ENCODE measurements at places on chromosomes 5 and 9.

GRCh38 chr9:20084125-20084524, 295.3 kb upstream of the SLC24A2 start:
- no peak for DNase-seq

GRCh38 chr9:99602854-99603253, 218.8 kb upstream of the NR4A3 start:
- DNase-seq: no peak

GRCh38 chr5:27491047-27491446, 452.7 kb upstream of the CDH9 start:
- DNase-seq: no peak

- no peak for DNase-seq
These were observed 131.4 kb downstream of the TMEM174 start for GRCh38 chr5:73304381-73304780.

GRCh38 chr9:4967523-4967922, 17.5 kb upstream of the JAK2 start:
- no peak for DNase-seq

- no peak for DNase-seq
These were observed 109.5 kb downstream of the SMIM23 start for GRCh38 chr5:171895081-171895480.

DNA sequence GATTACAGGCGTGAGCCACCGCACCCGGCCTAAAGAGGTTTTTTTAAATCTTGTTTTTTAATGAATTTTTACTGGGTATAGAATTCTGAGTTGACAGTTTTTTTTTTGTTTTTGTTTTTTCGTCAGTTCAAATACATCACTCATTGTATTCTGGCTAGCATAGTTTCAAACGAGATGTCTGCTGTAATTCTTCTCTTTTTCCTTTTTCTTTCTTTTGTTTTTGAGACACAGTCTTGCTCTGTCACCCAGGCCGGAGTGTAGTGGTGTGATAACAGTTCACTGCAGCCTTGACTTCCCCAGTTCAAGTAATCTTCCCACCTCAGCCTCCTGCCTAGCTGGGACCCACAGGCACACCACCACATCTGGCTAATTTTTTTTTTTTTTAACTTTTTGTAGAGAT, 2.2 kb upstream of the PRRT1B start:
- DNase-seq: no peak

DNA sequence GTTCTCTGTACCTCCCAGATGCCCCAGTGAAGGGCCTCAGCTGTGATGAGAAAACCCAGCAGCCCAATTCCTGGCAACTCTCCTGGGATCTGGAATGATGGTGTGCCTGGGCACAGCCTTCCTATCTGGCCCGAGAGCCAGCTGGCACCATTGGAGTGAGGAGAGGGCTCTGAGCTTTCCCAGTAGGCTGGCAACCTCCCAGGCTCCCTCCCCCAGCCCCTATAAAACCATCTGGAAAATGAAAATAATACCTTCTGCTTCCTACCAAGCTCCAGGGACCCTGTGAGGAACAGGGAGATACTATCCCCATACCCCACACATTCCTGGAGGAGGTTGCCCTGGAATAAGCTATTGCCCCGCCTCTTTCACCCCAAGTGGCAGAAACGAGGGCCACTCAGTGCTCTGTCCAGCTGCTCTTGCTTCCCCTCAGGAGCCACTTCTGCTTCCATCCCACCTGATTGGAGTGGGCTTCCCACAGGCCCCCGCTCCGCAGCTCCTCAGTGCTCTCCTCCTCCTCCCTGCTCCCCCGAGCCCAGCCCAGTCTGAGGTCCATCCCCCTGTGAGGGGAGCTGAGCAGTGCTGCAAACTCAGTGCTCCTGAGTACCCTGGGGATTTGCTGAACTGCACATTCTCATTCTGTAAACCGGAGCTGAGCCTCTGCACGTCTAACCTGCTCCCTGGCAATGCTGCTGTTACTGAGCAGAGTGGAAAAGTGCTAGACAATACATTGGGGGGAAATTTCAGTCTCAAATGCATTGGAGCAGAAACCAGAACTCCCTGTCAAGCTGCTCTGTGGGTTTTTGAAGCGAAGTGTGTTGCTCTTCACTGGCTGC, 74.7 kb downstream of the THBS4 start:
- DNase-seq: no peak

GRCh38 chr5:61620699-61621182, 288.7 kb downstream of the ZSWIM6 start:
- no peak for DNase-seq

- DNase-seq: no peak
These were observed 217.5 kb downstream of the GABBR2 start for GRCh38 chr9:98491231-98491651.

DNA sequence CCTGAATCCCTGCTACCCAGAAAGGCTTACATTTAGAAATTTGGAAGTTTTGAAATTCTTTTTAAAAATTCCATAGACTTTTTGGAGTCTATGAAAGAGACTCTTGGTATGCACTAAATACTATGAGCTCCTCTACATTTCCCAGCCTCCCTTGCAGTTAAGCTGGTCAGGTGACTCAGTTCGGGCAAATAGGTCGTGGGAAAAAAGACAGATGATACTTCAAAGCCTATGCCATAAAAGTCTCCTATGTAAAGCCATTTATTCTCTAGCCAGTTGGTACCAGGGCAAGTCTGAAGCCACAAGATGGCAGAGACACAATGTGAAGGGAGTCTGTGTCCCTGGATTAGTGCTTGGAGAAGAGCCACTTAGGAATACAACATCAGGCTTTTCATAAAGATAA, 101.8 kb downstream of the BOD1 start:
- no peak for DNase-seq

GRCh38 chr5:181181650-181182565, 23.1 kb downstream of the TRIM7 start:
- DNase-seq: peak; percentile 84

GRCh38 chr5:81986126-81986525, 14.3 kb downstream of the ATG10 start:
- no peak for DNase-seq

DNA sequence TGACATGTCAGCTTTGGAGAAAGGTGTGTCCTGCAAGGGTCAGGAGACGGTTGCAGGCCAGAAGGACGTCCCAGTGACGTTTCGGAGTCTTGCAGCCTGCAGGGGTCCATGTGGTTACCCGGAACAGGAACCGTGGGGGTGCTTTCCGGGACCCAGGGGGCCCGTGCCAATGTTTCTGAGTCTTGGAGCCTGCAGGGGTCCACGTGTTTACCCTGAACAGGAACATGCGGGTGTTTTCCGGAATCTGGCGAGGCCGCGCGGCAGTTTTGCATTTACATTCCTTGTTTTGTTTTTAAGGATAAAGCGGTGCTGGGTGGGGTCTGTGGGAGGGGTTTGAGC, 30.6 kb downstream of the NKD2 start:
- DNase-seq: no peak

DNA sequence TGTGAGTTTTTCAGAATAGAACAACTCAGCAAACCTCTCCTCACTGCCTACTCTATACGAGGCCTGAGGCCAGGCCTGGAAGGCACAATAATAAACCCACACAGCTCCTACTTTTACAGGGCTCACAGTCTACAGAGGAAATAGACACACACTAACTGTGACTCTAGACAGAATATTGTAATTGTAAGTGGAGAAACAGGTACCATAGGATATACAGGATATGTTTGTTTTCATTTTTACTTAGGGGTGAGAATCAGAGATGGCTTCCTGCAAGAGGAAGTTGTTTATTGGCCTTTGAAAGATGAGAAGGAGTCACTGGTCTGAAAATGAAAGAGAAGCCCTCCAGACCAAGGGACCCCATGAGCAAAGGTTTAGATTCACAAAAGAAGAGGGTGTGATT, 35.8 kb upstream of the TGFBR1 start:
- DNase-seq: no peak

DNA sequence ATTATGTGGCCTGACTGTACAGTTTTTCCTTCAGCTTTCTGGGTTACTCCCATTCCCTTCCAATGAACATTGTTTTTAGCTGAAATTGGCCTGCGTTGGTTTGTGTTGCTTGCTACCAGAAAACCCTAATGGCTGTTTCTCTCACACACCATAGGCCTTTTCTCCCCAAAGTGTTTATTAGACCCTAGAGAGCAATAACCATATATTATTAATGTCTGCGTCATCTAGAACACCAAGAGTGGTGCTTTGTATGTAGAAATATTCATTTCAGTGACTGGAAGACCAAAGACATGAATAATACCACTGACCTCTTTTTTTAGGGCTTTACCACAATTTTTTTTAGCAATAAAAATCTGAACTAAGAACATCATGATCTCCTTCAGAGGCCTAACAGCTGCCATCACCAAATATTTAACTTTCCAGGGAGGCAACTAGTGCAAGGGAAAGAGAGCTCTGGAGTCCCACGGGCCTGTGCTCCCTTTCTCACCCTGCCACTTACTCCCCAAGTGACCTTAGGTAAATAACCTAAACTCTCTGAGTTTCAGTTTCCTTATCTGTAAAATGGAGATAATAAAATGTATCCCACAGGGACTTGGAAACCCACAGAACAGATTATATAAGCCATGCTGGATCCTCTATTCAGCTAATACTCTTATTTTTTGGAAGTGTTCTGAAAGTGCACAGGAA, 201.9 kb upstream of the ISL1 start:
- DNase-seq: no peak

DNA sequence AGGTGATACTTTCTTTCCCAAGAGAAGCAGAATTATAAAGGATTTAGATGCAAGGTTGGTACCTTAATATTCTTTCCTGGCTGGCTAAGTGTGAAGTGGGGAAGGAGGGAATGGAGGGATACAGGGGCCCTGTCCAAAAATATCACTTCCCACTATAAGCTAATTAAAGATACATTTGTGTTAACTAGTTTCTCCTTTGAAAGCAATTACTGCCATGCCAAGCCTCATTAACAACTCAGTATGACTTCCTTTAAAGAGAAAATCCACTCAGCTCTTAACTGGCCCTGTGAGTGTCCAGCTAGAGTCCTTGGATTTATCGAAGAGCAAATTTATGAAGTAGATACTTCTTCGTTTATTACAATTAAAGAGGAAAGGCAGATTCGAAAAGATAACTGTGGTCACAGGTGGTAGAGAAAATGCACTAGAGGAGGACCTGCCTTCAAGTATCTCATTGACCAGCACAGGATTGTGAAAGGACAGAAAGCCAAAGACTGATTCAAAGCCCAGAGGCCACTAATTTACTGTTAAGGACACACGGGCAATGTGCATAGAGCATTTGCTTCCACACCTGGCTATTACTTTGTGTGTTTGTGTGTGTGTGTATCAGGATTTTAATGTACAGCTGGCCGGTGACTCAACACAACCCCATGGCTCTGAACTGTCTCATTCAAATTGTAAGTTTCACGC, 11.2 kb upstream of the GLDC start:
- DNase-seq: no peak

GRCh38 chr9:136373300-136374182, at the start of gene CARD9:
TSS of gene CARD9 (minus strand) at chr9:136373669. CDS start at chr9:136372078, 1,591 bp downstream.
- no peak for DNase-seq

DNA sequence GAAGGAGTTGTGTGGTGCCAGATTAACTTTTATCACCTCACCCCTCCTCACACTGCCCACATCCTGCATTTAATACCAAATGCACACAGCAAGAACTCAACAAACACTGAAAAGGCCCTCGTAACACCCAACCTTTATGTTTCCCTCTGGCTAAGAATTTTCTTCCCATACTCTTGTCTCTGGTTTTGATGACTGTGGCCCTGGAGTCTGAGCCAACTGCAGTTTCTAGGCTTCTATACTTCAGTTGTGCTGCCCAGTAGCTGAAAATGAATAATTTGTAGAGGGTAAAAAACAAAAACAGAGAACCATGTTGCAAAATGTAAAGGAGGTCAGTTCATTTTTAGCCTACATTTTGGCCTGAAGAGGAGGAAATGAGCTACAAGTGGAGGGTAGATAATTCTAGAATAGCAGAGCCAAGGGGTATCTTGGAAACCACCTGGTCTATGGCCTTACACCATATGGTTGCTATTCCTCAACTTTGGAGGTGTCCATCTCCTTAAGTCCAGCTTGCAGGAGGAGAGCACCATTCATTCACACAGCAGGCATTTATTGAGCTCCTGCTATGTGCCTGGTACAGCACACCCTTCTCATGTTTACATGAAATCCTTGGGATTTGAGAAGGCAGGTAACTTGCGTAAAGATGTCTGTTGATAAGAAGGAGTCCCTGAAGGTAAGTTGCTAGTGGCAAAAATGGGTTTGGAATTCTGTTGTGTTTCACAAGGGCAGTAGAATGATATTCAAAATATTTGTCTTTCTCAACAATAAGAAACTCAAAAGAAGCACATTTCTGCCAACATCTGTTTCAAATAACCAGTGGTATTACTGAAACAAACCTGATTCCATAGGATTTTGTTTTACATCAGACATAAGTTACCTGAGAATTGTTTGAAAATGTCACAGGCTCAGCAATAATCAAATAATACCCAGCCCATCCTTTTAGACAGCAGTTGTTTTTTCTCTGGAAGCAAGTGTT, 83.8 kb upstream of the TNFAIP8 start:
- no peak for DNase-seq

GRCh38 chr9:84512493-84512892, 157.0 kb upstream of the NTRK2 start:
- DNase-seq: no peak

DNA sequence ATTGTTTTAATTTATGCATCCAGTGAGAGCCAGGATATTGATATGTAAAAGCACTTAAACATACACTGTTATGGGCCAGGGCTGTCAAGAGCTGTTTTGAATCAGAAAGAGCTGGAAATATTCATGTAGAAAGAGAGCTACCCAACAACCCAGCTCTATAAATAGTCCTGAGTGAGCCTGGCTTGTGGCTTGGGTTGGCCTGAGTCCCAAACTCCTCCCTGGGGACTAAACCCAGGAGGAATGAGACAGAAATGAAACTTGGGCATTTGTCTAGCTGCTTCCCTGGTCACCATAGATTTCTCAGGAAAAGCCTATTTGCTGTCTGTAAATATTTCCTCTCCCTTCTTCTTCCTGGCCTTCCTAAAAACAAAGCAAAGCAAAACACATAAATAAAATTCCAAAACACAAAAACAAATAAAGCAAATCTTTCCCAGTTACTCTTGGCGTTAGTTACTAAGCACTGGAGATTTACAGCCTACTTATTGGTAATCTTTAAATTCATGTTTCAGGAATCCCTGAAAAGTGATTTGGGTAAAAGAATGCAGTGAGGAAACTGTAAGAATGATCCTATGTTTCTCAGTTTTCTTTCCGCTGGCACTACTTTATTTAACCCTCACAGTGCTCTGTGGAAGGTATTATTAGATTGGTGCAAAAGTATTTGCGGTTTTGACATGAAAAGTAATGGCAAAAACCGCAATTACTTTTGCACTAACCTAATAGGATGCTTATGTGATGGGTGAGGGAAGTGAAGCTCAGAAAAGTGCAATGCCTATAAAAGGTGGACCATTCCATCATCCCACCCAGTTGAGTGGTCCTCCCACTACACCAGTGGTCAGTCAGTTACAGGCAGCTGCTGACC, 111.8 kb downstream of the CARTPT start:
- no peak for DNase-seq
